ENCODE measurements at places on chromosomes 4 and X.

DNA sequence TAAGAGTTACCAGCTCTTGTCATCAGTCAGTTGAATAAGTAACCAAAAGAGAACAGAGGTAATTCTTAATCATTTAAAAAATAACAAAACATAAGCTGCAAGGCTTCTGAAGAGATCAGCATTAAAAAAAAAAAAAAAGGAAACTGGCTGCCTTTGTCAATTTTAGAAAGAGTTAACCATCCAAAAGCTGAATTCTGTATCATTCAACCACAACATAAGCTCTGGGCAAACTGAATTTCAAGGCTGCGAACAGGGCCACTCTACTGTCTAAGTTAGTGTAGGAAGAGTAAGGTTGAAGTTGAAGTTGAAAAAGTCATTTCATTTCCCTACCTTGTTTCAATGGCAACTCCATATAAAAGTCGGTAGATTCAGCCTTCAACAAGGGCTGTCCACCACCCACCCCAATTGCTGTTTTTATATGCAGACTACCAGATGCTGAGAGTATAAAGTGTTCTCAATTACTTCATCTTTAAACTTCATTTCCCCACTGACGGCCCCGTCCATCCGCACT is 1.1 kb upstream of the LIN54 start:
- DNase-seq, result no peak

GRCh38 chrX:148682206-148682605 is 181.8 kb downstream of the AFF2 start:
- no peak for DNase-seq

- no peak for DNase-seq
These were observed 8.7 kb downstream of the ATP5ME start for GRCh38 chr4:665381-665750.

GRCh38 chrX:119398587-119398973 is 556 bp upstream of the SLC25A43 start:
- DNase-seq, result peak; percentile 56

Measured in large intestine (tissue), 12 donors.